ENCODE measurements at places on chromosomes 12 and 14.

DNA sequence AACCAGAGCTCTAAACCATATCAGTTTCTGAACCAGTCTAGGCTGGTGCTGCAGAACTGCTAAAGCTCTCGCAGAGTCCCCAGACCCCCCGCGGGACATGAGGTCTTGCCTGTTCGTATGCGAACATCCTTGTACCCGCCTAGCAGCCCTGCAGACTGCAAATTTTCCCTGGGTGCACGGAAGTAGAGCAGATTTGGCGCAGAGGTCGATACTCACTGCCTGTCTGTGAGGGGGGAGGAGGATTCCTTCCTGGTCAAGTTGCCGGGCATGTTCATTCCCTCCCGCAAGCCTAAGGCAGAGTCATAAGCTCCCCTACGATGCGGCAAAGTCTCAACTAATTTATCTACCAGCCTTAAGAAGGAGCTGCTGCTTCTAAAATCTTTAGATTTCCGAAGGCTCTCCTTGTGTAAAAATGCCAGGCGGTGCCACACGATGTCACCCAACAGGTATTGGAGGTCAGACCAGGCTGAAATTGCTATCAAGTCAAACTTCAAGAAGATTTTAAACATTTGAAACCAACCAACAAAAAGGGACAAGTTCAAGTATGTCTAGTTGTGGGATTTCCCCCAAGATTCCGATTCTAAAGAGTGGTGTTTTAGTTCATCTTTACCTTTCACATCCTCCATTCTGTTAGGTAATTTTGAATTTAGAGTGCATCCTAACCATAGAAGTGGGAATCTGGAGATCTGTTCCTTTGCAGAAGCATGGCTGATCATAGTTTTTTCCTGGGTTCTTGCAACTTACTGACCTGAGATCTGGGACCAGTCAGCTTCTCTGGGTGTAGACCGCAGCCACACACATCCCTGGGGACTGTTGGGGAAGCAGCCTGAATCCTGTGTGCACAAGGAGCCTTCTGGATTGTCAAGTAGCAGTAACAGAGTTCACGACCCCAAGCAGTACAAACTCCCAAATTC is 1.6 kb upstream of the PAX9 start:
- H3K4me1 ChIP-seq: peaks cover 42% of the 10 kb centered on the region
- no peak overlapping the region for H3K4me3 ChIP-seq
- peaks cover 73% of the 10 kb centered on the region for H3K27me3 ChIP-seq
- no peaks in the 10 kb centered on the region for H3K36me3 ChIP-seq
- no peak for DNase-seq

DNA sequence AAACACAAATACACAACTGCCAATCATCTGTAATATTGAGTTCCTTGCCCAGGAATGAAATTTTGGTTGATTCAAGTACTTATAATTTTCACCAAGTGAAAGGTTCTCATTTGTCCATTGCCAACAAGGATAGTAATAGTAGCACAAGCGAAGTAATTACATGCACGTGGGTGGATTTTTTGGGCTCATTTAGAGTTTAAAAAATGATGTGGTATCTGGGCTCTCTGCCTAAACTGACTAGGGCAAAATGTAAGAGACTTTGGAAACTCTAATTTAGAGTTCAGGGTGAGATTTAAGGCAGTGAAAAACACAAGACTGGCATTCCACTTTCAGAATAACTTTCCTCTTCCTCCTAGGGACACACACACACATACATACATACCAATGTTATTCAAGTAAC is 111.7 kb downstream of the MYRFL start:
- no peak overlapping the region for H3K4me3 ChIP-seq
- H3K27me3 ChIP-seq: no peaks in the 10 kb centered on the region
- H3K36me3 ChIP-seq: no peaks in the 10 kb centered on the region
- no peak overlapping the region for H3K27ac ChIP-seq

DNA sequence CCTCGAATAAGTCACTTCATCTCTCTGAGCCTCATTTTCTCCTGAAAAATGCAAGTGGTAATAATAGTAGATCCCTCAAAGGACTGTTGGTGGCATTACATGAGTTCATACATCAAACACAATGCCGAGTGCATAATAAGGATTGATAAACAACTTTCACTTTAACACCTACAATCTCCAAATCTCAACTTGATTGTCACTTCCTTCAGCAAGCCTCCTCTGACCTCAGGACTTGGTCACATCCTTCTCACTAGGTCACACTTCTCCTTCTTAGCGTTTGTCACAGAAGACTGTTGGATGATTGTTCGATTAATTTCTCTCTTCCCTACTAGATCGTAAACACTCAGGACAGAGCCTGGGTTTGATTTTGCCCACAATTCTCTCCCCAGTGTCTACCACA is 7.9 kb upstream of the PRKAB1 start:
- H3K27ac ChIP-seq: no peak overlapping the region
- no peaks in the 10 kb centered on the region for H3K27me3 ChIP-seq
- H3K36me3 ChIP-seq: no peaks in the 10 kb centered on the region

GRCh38 chr12:18868717-18869116 is 130.8 kb downstream of the CAPZA3 start:
- no peak overlapping the region for H3K27ac ChIP-seq
- no peak for DNase-seq
- no peak overlapping the region for H3K4me3 ChIP-seq
- no peaks in the 10 kb centered on the region for H3K36me3 ChIP-seq
- H3K4me1 ChIP-seq: no peaks in the 10 kb centered on the region

DNA sequence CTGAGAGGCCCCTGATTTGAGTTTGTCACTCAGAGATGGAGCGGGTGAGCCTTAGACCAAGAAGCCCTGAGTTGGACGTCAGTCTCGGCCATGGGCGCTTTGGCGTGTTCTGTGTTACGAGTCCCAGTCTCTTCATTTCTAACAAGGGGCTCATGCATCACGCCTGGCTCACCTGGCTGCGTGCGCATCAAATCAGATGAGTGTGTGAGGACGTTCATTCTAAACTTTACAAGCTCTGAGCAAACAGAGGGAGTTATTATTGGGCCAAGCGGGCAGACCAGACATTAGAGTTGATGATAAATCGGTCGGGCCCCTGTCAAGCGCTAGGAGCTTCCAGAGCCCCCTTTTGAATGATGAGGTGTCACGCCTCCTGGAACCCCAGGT is 117.2 kb downstream of the CALM1 start:
- no peak overlapping the region for H3K4me3 ChIP-seq
- H3K27me3 ChIP-seq: no peaks in the 10 kb centered on the region
- H3K4me1 ChIP-seq: peaks cover 48% of the 10 kb centered on the region
- H3K27ac ChIP-seq: peak overlapping the region; percentile 65

- peak; percentile 55 for DNase-seq
- no peak overlapping the region for H3K4me3 ChIP-seq
- peak overlapping the region; percentile 97 for H3K27ac ChIP-seq
Measured at GRCh38 chr14:105092171-105093037, 27.2 kb upstream of the GPR132 start.

GRCh38 chr14:62436261-62436660 is 609.0 kb downstream of the KCNH5 start:
- H3K4me1 ChIP-seq: no peaks in the 10 kb centered on the region
- no peak overlapping the region for H3K27ac ChIP-seq
- no peaks in the 10 kb centered on the region for H3K27me3 ChIP-seq
- no peaks in the 10 kb centered on the region for H3K36me3 ChIP-seq

DNA sequence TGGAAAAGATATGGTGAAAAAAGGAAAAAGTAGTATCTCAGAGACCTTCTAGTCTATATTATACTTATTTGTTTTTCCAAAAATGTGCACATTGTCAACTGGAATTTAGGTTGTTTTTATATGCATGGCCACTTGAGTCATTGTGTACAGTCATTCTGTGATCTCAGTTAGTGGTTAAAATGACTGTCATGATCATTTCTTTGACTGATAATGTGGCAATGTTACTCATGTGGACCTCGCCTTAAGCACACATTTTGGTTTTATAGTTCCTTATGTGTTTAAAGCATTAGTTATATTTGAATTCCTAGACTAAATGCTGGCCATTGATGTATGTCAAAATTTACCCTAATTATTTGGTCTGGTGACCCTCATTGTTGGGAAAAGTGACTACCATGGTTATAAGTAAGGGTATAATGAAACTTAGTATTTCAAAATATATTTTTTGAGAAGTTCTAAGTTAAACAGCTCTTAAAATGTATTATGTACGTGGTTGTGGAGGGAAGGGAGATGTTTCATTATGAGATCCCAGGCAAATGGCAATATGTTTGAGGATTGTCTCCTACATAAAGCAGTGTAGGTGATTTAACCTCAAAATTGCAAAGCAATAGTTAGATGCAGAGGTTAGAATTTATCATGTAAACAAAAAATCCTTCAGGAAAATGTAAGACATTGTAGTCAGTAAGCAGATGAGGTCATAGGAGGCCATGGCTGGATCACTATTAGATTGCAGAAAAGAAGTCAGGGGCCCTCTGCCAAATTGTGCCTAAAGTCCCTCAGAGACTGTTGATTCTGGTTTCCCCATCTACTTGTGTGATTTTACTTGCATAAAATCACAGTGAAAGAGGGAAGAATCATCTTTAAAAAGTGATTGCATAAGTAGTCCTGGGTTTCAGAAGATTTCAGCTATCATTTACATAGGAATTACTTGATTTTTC is 17.5 kb downstream of the PNMA1 start:
- no peaks in the 10 kb centered on the region for H3K27me3 ChIP-seq
- no peaks in the 10 kb centered on the region for H3K36me3 ChIP-seq
- H3K4me1 ChIP-seq: no peaks in the 10 kb centered on the region
- no peak overlapping the region for H3K4me3 ChIP-seq
- no peak for DNase-seq

DNA sequence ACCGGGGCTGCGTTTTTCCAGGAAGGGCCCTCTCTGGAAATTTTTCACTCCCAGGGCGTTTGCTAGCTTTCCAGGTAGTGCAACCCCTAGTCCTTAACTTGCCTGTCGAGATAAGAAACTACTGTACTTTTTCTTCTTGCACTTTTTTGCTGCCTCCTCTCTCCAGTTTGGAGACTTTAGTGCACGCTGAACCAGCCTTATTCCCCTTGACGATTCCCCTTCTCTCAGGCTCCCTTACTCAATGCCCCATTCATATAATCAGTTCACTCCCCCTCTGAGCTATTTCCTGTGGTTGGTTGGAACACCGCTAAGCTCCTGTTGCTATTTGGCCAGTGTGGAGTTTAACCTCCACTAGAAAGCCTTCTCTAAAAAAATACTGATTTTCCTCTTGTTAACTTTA is 682 bp downstream of the CREBL2 start:
- peak overlapping the region; percentile 45 for H3K4me3 ChIP-seq
- H3K27me3 ChIP-seq: no peaks in the 10 kb centered on the region
- H3K4me1 ChIP-seq: peaks cover 20% of the 10 kb centered on the region
- DNase-seq: no peak
- H3K27ac ChIP-seq: peak overlapping the region; percentile 87
- H3K36me3 ChIP-seq: no peaks in the 10 kb centered on the region

- no peaks in the 10 kb centered on the region for H3K4me1 ChIP-seq
- H3K4me3 ChIP-seq: no peak overlapping the region
- H3K27me3 ChIP-seq: no peaks in the 10 kb centered on the region
- no peak for DNase-seq
- peaks cover 87% of the 10 kb centered on the region for H3K36me3 ChIP-seq
Measured at GRCh38 chr14:21494902-21495762, 16.0 kb downstream of the METTL3 start.

GRCh38 chr12:105226219-105226618 is 9.8 kb downstream of the APPL2 start:
- no peaks in the 10 kb centered on the region for H3K4me1 ChIP-seq
- peaks cover 24% of the 10 kb centered on the region for H3K36me3 ChIP-seq
- no peak overlapping the region for H3K4me3 ChIP-seq
- no peak overlapping the region for H3K27ac ChIP-seq
